ENCODE measurements at places on chromosomes 12 and 14. TPM values are rescaled to one million over a fixed set of nuclear protein-coding genes. Genes with fewer than 3 reads are reported as not detected.

DNA sequence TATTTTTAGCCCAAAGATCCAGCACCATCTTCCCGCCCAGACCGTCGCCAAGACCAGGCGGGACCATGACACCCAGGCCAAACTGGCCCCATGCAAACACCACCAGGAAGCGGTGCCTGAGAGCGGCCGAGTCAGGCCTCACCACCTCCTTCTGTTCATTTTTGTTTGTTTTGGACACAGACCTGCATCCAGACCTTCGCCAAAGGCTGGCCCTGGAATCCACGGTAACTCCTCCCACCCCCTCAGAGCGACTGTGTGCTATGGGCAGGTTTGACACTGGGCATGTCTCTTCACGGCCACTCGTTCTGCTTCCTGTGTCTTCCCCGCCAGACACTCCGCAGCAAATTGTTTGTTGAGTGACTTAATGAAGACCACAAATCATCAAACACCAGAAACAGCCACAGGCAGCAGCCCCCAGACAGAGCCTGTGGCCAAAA lies 47.1 kb downstream of the NCOR2 start:
- no peak for DNase-seq

DNA sequence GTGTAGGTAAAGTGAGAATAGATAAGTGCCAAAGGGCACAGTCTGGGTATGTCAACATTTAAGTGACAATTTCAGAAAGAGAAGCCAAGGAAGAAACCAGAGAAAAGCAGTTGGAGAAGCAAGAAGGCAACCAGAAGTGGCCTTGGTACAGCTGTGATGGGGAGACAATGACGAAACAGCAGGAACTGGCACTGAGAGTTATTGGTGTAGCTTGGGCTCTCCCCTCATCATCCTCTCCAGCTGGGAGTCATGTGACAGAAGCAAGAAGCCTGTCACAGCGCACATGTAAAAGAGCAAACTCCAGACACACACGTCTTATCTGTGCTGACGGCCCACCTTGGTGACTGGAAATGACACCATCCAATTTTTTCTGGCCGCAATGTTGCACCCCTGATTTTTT lies 203.3 kb upstream of the NUDT4 start:
- no peak for DNase-seq

GRCh38 chr12:40168868-40169267 lies 55.9 kb upstream of the LRRK2 start:
- no peak for DNase-seq

- DNase-seq = no peak
Observed at GRCh38 chr14:100967930-100968329, 64.4 kb upstream of the RTL1 start.

GRCh38 chr12:93918900-93919299 lies 229.5 kb upstream of the PLXNC1 start:
- no peak for DNase-seq

- no peak for DNase-seq
Observed at GRCh38 chr12:119695034-119695433, 27.1 kb downstream of the PRKAB1 start.

DNA sequence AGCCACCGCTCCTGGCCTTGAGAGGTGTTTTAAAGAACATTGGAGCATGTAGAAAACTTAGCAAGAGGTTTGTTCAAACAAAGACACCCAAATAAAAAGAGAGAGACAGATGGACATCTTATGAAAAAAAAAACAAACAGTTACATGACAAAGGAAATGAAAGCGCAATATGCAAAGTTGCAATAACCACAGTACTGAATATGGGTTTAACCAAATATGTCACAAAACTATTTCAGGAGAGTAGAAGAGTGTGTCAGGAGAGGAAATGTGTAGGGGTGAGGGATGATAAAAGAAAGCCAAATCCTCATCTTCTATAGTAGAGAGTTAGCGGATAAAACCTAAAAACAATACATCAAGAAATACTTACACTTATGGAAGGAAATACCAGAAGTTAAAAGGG lies 98.4 kb downstream of the GTF2A1 start:
- DNase-seq = no peak

- DNase-seq = no peak
Observed at GRCh38 chr12:3117591-3118015, 40.4 kb downstream of the TSPAN9 start.

DNA sequence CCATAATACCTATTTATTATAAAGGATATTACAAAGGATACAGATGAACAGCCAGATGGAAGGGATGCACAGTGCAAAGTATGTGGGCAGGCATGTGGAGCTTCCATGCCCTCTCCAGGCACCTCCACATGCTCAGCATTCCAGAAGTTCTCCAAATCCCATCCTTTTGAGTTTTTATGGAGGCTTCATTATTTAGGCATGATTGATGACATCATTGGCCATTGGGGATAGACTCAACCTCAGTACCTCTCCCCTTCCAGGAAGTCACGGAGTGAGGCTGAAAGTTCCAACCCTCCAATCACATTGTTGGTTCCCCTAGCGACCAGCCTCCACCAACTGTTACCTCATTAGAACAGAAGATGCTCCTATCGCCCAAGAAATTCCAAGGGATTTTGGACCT lies 156.4 kb downstream of the ATP23 start:
- no peak for DNase-seq

DNA sequence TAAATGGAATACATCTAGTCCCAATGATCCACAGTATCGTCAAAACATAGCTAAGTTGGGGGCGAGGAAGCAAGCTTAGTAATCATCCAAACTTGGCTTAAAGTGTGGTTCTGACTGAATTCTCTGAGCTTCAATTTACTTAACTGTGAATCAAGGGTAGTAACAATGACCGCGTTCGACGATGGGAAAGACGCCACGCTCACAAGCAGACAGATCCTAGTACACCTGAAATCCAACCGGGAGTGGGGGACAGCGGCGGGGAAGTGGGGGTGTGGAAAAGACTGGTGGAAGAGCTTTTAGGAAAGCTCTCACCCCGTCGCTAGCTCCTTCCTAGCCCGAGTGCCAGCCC lies 433 bp downstream of the COX16 start:
- peak; percentile 9 for DNase-seq

The BAG5 gene
- 51.4 TPM for total RNA-seq

The CLEC4C gene
- total RNA-seq = not detected

The NEMP1 gene
- total RNA-seq = 5.3 TPM

The CACNA2D4 gene
- total RNA-seq = not detected

The KLRB1 gene
- not detected for total RNA-seq

The AGAP2 gene
- total RNA-seq = 25.7 TPM
